ENCODE measurements at places on chromosomes 16 and 17.

DNA sequence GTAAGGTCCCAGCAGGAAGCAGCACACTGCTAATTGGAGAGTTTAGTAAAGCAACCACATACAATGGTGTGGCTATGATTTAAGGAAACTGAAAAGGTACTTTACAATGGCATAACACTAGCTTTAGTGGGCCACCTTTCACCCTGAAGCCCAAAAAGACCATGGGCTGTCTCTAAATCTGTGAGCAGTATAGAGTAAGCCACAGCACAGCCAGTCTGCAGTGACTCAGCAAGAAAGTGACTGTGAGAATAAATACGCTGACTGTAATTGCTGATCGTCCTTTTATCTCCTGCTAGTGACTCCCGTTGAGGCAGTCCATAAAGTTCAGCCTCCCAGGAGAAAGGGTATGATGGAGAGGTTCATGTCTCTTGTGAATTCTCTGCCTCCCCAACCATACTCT is 679.8 kb upstream of the KIF2B start:
- no peak for DNase-seq

GRCh38 chr17:35041390-35041789 is 22.1 kb downstream of the RFFL start:
- DNase-seq: no peak

GRCh38 chr17:10233161-10233560 is 34.8 kb upstream of the GAS7 start:
- DNase-seq: no peak

DNA sequence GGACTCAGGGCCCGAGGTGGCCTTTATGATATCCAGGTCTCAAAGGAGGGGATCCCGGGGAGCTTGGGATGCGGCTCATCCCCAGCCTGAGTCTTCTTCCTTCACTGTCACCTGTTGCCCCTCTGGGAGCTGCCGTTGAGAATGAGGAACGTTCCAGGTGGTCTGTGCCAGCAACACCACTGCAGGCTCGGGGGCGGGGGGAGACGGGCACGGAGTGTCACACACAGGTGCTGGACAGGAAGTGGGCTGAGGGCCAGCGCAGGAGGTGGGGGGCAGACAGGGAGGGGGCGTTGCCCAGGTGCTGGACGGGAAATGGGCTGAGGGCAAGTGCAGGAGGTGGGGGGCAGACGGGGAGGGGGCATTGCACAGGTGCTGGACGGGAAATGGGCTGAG is 28.2 kb downstream of the METRNL start:
- DNase-seq: no peak

DNA sequence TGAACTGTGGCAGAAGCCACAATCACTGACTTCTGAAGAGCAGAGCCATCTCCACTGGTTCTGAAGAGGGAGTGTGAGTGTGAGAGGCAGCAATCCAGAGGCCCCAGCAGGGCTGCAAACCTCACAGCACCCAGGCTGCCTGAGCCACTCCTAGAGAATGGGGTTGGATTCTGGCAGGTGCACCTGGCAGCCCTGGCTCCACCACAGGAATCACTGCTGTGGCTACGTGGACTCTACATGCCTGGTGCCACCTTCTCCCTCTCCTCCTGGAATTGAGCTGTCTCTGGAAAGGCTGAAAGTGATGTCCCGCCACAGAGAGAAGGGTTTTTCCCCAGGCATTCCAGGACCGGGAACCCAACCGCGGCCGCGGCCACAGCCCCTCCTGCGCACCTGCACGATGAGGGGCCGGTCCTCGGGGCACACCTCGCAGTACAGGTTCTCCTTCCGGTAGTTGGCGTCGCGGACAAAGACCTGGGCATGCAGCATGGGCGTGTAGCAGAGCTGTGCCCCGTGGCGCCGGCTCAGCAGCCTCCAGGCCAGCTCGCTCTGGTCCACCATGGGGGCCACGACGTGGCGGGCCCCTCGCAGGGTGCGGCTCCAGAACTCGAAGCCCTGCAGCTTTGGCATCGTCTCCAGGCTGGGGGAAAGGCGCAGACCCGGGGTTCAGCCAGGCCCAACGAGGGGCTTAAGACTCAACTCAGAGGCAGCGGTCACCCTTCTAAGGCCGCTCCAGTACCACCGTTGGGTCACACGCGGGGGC is 991 bp downstream of the DUS1L start:
- no peak for DNase-seq

GRCh38 chr16:15545544-15545943 is 97.4 kb downstream of the MARF1 start:
- no peak for DNase-seq

DNA sequence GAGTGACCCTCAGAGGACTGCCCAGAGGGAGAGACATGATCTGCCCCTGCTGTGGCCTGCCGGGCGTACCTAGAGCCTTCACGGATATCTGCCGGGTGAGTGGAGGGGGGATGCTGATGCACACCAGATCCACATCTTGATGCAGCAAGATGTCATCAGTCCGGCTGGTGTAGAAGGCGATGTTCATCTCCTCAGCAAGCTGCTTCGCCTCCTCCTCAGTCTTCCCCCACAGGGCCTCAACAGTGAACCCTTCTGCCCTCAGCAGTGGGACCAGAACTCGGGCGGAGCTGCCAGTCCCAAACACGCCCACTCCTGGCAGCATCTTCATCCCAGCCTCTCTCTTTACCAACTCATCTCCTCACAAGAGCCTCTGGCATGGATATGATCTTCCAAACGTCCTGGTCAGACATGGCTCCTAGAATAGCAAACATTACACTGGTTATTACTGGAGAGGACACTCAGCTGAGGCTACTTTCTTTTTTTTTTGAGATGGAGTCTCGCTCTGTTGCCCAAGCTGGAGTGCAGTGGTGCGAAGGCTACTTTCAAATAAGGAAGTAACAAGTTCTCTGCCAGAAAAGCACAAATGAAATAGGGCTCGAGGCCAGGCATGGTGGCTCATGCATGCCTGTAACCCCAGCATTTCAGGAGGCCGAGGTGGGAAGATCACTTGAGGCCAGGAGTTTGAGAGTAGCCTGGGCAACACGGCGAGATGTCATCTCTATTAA is 18.9 kb downstream of the C16orf86 start:
- no peak for DNase-seq

DNA sequence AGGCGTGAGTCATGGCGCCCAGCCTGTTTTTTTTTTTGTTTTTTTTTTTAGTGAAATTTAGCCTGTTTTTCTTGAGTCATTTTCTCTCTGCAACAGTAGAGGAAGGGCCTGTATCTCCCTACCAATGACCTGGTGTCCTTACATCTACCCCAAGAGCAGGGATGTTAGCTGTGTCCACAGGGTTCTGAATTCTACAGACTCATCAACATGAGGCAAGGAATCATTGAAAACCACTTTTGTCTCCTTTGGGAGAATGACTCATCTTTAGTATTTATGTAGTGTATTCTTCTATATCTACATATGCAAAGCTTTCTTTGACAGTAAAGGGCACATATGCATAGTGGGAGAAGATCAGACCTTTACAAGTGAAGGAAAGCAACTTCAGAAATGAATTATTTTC is 105.3 kb downstream of the SPECC1 start:
- no peak for DNase-seq

DNA sequence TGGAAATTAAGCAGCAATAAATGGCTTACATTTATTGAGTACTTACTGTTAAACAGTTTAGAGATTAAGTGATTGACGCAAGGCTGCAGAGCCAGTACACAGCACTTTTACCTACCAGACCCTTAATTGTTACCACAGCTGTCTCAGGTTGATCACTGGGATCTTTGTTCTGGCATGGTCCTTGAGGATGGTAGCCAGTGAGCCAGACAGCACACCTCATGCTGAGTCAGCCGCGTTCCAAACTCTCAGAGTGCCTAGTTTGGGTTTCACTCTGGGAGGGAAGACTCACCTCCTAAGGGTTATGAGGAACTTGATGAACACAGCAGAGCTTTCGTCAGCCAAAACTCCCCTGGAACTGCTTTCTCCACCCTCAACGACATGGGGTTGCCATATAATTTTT is 20.4 kb downstream of the CDH3 start:
- DNase-seq: no peak

- no peak for DNase-seq
These were observed 17.2 kb downstream of the ABCA8 start for GRCh38 chr17:68937890-68938514.

DNA sequence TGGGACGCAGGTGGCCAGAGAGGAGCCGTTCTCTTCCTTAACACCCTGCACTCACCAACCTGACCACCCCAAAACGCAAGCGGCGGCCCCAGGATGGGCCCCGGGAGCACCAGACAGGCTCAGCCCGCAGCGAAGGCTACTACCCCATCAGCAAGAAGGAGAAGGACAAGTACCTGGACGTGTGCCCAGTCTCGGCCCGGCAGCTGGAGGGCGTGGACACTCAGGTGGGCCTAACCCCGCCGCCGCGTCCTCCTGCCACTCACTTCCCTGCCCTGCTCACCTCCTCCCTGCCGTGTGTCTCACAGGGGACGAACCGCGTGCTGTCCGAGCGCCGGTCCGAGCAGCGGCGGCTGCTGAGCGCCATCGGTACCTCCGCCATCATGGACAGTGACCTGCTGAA is 4.6 kb upstream of the HSD3B7 start:
- DNase-seq: no peak

GRCh38 chr16:55849536-55849935 is 16.6 kb upstream of the CES1 start:
- no peak for DNase-seq

- DNase-seq: no peak
These were observed 72.2 kb downstream of the ITFG1 start for GRCh38 chr16:47388705-47389104.

GRCh38 chr17:28684963-28685362 is 23.0 kb downstream of the SUPT6H start:
- no peak for DNase-seq

- DNase-seq: no peak
These were observed 10.1 kb downstream of the LITAF start for GRCh38 chr16:11576427-11577289.

DNA sequence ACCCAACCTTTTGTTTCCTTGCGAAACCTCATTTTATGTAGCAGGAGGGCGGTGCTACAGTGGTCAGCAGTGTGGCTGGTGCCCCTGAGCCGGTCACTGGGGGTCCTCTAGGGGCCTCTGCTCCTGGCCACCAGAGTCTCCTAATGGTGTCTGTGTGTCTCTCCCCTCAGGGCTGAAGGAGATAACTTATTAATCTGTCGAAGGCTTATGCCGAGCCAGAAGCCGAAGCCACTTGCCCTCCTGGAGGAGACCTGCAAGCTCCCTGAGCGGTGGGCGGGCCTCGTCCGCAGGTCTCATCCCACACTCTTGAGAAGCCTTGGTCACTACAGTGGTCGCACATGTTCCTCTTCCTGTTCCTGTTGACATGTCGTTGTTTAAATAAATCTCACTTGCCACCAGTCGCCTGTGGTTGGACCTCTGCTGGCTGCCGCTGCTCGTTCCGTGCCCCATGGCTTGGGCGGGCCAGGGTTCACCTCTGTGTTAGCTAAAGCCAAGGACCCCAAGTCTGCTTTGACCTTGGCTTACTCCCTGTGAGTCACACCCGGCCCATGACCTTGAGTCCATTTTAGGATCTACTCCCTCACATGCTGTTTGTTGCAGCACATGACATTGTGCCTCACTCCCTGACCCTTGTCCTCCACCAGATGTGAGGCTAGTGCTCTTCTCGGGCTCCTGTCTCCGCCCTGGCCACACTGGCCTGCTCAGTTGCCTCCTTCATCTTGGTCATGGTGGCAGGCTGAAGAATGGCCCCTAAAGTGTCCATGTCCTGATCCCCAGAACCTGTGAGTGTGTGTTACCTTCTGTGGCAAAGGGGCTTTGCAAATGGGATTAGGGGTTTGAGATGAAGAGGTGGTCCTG is 38.7 kb upstream of the AQP8 start:
- no peak for DNase-seq

DNA sequence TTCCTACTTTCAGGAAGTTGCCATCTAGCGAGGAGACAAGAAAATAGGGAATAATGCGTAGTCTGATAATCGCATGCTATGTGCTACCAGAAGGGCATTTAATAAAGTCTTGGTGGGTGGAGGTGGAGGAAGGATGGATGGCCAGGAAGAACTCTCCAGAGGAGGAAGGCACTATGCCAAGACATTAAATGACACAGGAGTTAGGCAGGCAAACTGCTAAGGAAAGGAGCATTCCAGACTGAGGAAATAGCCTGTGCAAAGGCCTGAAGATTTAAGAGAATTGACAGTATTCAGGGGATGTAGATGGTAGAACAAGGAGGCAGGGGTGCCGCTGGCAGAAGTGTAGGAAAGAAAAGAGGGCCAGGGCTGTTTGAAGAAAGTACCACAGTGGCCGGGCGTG is 19.3 kb upstream of the ARHGAP44 start:
- DNase-seq: no peak

- no peak for DNase-seq
These were observed 1326.6 kb upstream of the GOT2 start for GRCh38 chr16:60060731-60061130.

- DNase-seq: no peak
These were observed 15.5 kb downstream of the NEUROD2 start for GRCh38 chr17:39591958-39592954.

GRCh38 chr16:86072328-86073102 is 173.6 kb downstream of the IRF8 start:
- DNase-seq: peak; percentile 11

GRCh38 chr17:1077581-1077985 is 80.7 kb downstream of the TIMM22 start:
- DNase-seq: no peak

DNA sequence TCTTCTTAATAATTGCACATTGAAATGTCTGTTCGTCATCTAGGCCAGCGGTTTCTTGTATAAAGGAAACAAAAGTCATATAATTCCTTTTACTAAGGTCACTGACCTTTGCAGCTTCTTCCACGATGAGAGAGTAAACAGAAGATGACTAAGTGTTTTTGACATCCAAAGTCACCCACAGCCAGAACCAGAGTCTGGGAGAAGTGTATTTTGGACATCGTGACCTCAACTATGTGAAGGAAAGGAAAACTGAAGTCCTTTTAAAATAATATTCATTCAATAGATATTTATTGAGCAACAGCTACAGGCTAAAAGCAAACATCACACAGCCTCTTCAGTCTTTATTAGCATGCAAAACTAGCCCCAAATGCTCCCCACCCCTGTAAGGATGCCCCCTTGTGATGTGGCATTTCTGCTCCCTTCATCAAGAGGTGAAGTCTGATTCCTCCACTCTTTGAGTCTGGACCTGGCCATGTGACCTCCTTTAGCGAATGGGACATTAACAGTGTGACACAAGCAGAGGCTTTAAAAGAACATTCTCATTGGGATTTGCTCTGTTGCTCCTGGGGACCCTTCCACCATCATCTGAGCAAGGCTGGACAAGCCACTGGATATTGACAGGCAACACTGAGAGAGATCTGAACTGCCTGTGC is 8.1 kb upstream of the PMP22 start:
- DNase-seq: no peak

DNA sequence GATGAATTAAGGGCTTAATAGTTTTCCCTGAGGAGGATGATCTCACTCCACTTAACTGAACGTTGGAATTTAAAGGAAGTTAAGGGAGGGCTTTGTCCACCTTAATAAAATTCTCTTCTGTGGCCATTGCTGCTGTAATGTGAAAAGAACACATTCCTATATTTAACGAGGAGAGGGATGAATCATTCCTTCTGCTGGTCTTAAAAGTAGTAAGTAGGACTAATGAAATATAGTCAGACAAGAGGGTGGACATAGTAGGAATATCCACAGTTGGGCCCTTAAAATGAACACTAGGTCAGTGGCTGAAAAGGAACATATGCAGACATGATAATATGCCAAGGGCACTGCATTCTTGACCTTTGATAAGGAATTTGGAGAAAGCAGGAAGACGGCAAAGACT is 405.6 kb downstream of the PMP22 start:
- no peak for DNase-seq

GRCh38 chr17:62631936-62632924 is 4.8 kb downstream of the MRC2 start:
- DNase-seq: no peak

GRCh38 chr17:76700270-76700616 is 10.5 kb downstream of the MXRA7 start:
- no peak for DNase-seq

GRCh38 chr16:12602811-12603698 is 200.6 kb downstream of the CPPED1 start:
- no peak for DNase-seq
